K562 (cell line): ENCODE measurements at places on chromosomes 7 and 10. TPM values are rescaled to one million over a fixed set of nuclear protein-coding genes. Genes with fewer than 3 reads are reported as not detected.

- peaks cover 4% of the 10 kb centered on the region for H3K27me3 ChIP-seq
- no peaks in the 10 kb centered on the region for H3K4me1 ChIP-seq
- H3K27ac ChIP-seq: no peak overlapping the region
- no peaks in the 10 kb centered on the region for H3K36me3 ChIP-seq
- H3K4me3 ChIP-seq: no peak overlapping the region
Measured at GRCh38 chr7:107686816-107687387, 26.3 kb downstream of the SLC26A4 start.

DNA sequence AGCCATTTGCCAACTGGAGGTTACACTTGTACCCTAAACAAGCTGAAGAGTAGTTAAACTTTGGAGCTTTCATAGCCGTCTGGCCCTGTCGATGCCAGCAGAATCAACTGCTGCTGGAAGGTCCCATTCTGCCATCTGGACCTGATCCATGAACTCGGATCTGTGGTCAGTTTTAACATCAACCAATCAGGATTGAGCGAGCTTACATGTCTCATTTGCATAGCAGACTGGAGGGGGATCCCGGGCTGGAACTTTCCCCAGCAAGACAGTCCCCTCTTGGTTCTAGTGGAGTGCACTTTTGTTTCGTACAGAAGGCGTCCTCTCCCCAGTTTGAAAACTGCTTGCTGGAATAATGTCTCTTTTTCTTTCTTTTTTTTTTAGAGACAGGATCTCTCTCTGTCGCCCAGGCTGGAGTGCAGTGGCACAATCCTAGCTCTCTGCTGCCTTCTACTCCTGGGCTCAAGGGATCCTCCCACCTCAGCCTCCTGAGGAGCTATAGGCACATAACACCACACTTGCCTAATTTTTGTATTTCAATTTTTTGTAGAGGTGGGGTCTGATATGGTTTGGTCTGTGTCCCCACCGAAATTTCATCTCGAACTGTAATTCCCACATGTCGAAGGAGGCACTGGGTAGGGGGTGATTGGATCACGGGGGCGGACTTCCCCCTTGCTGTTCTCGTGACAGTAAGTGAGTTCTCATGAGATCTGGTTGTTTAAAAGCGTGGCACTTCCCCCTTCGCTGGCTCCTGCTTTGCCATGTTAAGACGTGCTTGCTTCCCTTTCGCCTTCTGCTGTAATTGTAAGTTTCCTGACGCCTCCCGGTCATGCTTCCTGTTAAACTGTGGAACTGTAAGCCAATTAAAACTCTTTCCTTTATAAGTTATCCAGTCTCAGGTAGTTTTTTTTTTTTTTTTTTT, 42.8 kb upstream of the SEPHS1 start:
- H3K4me1 ChIP-seq: peaks cover 10% of the 10 kb centered on the region; the same call in 2 of the 3 replicates
- peak; percentile 36 for DNase-seq
- no peaks in the 10 kb centered on the region for H3K36me3 ChIP-seq

GRCh38 chr7:123028339-123028738, 32.8 kb upstream of the TAS2R16 start:
- DNase-seq: no peak
- no peaks in the 10 kb centered on the region for H3K36me3 ChIP-seq
- no peak overlapping the region for H3K4me3 ChIP-seq
- no peaks in the 10 kb centered on the region for H3K4me1 ChIP-seq
- no peaks in the 10 kb centered on the region for H3K27me3 ChIP-seq
- H3K27ac ChIP-seq: no peak overlapping the region

Gene CNTNAP2
- total RNA-seq: 0.11 and 0.62 TPM in 2 replicates

Gene EXOSC1
- 44.3 and 44.9 TPM in 2 replicates for total RNA-seq
